ENCODE measurements at places on chromosomes 4 and X.

DNA sequence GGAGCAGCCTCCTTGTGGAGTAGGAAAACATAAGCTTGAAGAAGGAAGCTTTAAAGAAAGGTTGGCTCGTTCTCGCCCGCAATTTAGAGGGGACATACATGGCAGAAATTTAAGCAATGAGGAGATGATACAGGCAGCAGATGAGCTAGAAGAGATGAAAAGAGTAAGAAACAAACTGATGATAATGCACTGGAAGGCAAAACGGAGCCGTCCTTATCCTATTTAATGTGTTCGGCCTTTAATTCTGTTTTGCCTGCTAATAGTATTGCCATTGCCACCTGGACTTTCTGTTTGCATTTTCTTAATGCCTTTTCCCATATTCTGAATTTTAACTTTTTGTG lies 1.4 kb downstream of the TCEAL1 start:
- DNase-seq = no peak

- no peak for DNase-seq
Observed at GRCh38 chr4:88803600-88804096, 106.0 kb upstream of the NAP1L5 start.

DNA sequence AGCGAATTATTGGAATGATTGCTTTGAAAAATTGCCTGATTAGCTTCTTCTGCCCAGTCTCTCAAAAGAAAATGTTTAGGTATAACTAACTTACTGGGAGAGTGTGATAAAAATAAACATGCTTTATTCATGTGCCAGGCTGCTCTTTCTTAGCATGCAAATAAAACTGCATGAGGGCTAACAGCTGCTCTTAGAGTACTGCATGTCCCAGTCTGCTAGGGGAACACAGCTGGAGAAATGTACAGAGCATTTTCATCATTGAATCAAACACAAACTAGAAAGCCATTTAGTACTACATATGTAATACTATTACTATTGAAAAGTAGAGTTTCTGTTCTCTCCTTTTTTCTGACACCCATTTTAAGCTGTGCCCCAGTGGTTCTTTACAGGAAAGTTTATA lies 726.0 kb downstream of the GRID2 start:
- DNase-seq = no peak

GRCh38 chrX:135089126-135089525 lies 31.2 kb downstream of the ETDB start:
- DNase-seq = no peak

GRCh38 chr4:12926189-12927066 lies 557.7 kb downstream of the RAB28 start:
- DNase-seq = no peak

DNA sequence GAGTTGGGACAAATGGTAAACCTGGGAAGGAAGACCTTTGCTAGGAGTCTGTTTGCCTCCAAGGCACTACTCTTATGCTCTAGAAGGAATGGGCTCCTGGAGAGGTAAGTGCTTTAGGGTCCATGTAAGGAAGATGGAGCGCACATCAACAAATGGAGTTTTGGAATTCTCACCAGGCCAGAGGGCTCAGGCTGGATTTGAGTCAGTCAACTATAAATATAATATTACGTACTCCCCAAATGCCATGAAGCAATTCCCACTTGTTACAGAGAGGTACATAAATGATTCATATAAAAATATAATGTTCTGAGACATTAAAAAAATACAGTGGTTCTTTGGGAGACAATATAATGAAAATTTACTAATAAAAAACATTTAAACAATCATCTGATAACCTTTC lies 1.6 kb upstream of the SLC9B1 start:
- no peak for DNase-seq

GRCh38 chr4:113766882-113767281 lies 5.3 kb upstream of the CAMK2D start:
- DNase-seq = no peak

GRCh38 chrX:153653556-153653955 lies 6.6 kb downstream of the DUSP9 start:
- DNase-seq = no peak

GRCh38 chrX:113522814-113523213 lies 682.2 kb upstream of the AMOT start:
- DNase-seq = no peak

- DNase-seq = no peak
Observed at GRCh38 chr4:65033899-65034298, 624.6 kb upstream of the TECRL start.

- no peak for DNase-seq
Observed at GRCh38 chrX:53930515-53931380, 113.5 kb downstream of the PHF8 start.

GRCh38 chr4:26048950-26049349 lies 134.9 kb downstream of the SMIM20 start:
- DNase-seq = no peak

DNA sequence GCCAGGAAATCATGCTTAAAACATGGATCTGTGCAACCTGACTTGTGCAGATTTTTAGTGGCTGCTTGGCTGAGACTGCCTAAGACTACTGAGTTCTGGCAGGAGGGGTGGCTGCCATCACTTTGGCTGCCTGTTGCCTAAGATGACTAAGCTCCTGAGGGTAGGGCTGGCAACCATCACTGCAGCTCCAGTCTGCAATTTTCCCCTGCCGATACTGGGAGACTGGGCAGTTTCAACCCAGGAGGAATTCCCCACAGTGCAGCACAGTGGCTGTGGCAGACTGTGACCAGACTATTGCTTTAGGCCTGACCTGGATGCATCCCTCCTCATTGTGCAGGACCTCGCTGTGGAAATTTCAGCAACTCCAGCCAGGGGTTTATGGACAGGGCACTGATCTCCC lies 544.9 kb downstream of the ANKRD50 start:
- DNase-seq = no peak

DNA sequence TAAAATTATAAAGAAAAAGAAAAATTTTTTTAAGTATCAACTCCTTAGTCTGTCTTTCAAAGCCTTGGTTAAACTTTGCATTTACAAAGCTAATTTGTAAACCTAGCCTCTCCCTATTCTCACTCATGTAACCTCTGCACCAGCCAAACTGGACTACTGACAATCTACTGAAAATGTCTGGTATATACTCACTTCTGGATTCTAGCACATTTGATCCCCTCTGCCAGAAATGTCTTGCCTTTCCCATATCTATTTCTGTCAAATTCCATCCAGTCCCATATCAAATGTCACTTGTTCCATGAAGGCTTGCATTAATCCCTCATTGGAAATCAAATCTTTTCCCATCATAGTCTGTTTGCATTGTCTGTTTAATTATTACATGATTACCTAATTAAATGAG lies 105.8 kb upstream of the KLHL13 start:
- DNase-seq = no peak

DNA sequence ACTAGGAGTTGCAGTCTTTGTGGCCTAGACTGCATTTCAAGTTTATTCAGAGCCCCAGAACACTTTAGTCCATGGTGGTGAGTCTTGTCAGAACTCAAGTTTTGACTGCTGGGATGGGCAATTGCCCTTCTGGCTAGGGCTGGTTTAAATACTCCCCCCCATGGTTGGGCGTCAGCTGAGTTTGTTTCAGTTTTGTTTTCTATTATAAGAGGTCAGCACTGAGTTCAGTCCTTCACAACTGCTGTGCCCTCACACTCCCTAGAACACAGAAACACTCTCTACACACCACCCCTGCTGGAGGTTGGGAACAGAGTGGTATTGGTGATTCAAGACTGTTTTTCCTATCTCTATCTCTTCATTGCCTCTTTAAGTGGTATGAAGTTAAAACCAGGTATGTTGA lies 217.0 kb downstream of the GUCY2F start:
- no peak for DNase-seq

DNA sequence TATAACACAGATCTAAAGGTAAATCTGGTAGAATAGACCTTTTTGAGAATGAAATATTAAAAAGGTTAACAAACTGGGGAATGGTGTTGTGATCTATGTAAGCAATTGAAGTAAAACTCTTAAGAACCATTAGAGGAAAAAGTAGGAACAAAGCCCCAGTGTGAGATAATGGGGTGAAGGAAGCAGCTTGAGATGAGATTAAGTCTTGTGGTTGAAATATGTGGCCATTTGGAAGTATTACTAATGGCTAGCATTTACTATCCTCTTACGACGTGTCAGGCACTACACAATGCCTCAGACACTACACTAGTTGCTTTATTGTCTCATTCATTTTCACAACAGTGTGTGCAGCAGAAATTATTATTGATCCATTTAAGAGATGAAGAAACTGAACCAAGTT lies 25.9 kb upstream of the NDNF start:
- no peak for DNase-seq

DNA sequence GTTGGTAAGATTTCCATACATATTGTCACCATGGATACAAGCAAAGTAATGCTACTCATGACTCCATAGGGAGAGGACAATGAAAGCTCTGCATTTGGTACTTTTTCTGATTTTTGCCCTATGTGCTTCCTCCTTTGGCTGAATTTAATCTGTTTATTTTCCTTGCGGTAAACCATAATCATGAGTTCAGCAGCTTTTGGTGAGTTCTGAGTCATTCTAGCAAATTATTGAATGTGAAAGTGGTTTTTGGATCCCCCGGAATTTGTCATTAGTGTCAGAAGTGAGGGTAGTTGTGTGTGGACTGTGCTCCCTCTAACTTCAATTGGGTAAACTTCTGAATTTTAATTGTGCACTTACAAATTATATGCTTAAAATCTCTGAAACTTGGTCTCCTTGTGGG lies 170.3 kb downstream of the MOSPD2 start:
- no peak for DNase-seq

DNA sequence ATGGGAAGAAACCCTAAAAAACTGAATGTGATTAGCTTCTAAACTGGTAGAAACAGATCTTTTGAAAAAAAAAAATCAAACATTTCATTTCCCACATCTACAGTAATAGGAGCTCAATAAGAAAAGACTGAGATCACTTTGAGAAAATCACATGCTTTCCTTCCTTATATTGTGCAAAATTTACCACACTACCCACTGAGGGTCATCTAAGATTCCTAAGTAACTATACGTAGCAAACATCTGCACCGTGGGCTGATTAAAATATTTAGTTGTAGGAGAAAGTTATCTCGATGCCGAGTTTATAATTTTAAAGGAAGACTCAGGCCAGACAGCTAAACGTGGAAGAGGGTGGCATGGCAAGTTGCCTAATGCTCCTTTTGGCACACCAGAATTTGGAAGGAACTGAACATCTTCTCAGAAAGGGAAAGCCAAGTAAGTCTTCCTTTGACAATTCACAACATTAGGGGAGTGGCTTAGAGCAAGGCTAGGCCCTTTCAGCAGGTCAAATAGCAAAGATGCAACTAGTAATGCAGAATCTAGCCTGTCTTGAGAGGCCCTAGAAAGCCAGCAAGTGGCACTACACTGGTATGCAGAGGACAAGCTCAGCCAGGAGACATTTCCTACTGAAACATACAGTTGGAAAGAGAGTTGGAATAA lies 128.0 kb downstream of the TMA16 start:
- DNase-seq = no peak

GRCh38 chr4:7390336-7390735 lies 44.4 kb downstream of the PSAPL1 start:
- no peak for DNase-seq

GRCh38 chr4:129545599-129546278 lies 449.8 kb downstream of the C4orf33 start:
- DNase-seq = no peak

DNA sequence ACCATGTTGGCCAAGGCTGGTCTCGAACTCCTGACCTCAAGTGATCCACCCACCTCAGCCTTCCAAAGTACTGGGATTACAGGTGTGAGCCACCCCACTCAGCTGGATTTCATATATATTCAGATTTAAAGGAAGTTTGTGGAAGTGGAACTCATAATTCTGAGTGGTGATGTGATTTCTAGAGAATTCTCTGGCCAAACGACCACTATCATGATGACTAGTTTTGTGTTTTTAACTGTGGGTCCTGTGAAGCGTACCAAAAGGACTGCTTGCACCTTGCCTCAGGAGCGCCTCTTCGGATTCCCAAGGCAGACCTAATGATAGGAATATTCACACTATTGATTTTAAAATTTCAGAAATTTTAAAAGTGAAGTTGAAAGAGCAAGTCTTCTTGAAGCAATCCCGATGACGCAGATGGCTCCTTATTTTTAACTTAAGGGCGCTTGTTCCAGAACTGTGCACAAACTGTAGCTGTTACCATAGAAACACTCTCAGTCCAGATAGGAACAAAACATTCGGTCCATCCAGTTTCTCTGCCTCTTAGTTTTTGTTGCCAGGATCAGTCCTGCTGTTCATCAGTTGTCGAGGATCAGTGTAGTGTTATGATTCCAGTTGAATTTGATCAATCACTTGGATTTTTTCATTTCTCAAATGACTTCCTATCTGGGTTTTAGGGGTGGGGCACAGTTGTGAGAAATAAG lies 51.7 kb upstream of the CLCN4 start:
- no peak for DNase-seq

DNA sequence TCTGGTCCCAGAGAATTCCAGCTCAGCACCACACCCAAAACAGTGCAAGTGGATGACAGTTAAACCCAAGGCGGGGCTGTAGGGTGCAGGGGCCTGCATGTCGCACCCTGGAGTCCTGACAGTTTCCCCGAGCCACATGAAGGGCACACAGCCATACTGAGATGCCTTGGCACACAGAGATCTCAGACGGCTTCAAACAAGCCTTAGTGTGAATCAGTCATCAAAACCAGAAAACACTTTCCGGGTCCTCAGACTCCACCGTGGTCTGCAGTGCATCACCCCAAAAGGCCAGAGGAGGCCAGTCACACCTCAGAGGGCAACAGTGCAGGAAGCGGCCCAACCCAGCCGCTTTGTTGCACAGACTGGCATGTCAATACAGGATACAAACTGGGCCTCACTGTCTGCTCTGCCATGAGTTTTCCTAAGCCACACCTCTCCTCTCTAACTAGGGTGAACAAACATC lies 64.6 kb upstream of the ENPP6 start:
- DNase-seq = peak; percentile 66

- DNase-seq = peak; percentile 82
Observed at GRCh38 chrX:119755981-119756533, 2.3 kb upstream of the SOWAHD start.

GRCh38 chrX:96211953-96212352 lies 472.7 kb upstream of the DIAPH2 start:
- no peak for DNase-seq

- DNase-seq = no peak
Observed at GRCh38 chrX:125522752-125523151, 203.1 kb downstream of the TEX13C start.

GRCh38 chr4:13533670-13534343 lies 10.5 kb downstream of the NKX3-2 start:
- no peak for DNase-seq

- DNase-seq = no peak
Observed at GRCh38 chr4:76571274-76571673, 136.2 kb downstream of the SHROOM3 start.

All from CD8-positive, alpha-beta T cell (primary cell).